Left kidney (tissue), 8 donors: ENCODE measurements at places on chromosomes 6 and 20. TPM values are rescaled to one million over a fixed set of nuclear protein-coding genes. Genes with fewer than 3 reads are reported as not detected.

GRCh38 chr6:35765739-35766138 lies 10.7 kb upstream of the CLPSL2 start:
- DNase-seq = no peak

- no peak for DNase-seq
Observed at GRCh38 chr6:133555685-133556084, 314.5 kb downstream of the EYA4 start.

DNA sequence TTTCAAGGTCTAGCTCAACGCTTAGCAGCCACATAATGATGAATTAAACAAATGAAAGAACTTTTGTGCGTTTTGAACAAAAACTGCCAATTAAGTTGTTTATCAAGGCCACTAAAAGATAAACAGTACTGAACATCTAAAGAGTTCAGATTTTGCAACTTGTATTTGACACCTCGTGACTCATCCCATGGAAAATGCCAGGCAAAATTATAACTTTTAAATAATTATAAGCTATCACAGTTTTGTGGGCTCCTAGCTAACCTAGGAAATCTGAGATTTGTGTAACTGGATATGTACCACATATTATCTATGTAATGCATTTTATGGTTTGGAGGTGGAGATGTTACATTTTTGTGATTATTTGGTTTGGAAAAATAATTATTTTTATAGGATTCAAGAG lies 9.6 kb upstream of the BAG2 start:
- no peak for DNase-seq

GRCh38 chr20:43911066-43911465 lies 3.6 kb upstream of the TOX2 start:
- no peak for DNase-seq

Gene TAF11
- 58.2 TPM for polyA plus RNA-seq
